NCI-H1105 treated with DMSO at 0.1 percent for 48 hours (cell line): ENCODE measurements at places on chromosomes 5 and 9.

GRCh38 chr5:58121391-58121790 lies 338.5 kb downstream of the PLK2 start:
- DNase-seq = peak; percentile 13

GRCh38 chr5:34899066-34899465 lies 16.2 kb downstream of the RAD1 start:
- DNase-seq = no peak

DNA sequence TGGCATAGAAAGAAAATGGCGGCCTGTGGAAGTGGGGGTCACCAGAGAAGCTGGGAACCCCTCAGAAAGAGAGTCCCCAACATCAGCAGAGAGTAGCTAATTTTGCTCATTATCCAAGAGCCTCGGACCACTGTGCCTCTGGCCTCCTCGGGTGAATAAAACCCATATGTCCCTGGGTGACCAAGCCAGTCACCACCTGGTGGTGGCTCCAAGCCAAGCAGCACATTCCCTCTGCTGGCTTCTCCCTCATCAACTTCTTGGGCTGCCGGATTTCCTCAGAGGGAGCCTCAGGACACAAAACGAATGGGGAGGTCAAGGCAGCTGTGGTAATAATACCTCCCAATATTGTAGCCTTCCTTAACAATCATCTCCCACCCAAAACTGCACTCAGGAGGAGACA lies 242.5 kb downstream of the NFIB start:
- no peak for DNase-seq

- DNase-seq = no peak
Measured at GRCh38 chr9:127873223-127873691, 4.2 kb downstream of the AK1 start.

DNA sequence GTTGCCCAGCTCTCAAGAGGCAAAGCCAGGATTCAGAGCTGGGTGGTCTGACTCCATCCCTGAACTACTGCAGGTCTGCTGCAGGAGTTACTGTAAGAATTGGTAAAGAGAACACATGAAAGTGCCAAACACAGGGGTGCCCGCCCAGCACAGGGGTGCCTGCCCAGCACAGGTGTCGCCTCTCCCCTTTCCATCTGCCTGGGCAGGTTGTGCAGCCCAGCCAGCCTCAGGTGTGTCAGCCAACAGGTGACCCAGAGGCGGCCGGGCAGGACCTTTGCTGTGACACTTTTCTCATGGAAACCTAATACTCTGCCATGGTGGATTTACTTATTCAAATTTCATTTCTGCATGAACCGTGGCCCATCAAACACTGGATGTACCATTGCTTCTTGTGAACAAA lies 289.7 kb upstream of the IRX4 start:
- no peak for DNase-seq

DNA sequence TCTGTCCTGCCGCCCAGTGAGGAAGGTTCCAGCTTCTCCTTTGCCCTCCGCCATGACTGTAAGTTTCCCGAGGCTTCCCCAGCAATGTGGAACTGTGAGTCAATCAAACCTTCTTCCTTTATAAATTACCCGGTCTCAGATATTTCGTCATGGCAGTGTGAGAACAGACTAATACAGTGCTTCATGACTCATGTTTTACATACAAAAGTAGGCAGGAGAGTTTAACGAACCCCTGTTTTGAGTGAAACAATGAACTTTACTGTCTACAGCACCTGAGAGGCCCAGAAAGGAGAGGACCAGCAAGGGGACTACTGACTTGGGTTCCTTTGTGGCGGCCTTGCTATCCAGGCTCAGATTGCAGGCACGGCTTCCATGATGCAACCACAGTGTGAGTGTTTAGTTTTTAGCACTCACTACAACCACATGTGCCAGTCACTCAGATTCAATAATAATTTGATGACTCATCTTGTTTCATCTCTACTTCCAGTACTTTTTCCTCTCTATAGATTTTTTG lies 139.1 kb upstream of the CLINT1 start:
- no peak for DNase-seq
